Stimulated activated CD8-positive, alpha-beta memory T cell treated with anti-CD3 and anti-CD28 coated beads, Interleukin-12 subunit alpha, Interleukin-12 subunit beta, amount 100 ng/mL, for 1 hour (primary cell): ENCODE measurements at places on chromosomes 16 and 17.

DNA sequence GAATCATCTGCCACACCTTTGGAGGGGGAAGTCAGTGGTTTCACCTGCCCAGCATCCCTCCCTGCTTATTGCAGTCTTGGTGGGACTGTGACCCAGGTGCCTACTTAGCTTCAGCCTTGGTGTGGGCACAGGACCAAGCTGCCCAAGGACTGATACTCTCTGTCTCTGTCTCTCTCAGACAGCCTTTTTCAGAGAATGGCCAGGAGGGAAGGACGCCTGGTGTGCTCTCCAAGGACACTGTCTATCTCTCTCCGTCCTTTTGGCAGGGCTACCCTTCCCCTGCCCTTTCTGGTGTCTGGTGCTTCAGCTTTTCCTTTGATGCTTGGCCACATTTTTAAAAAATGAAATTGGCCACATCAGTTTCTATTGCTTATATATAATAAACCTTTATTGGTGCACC, 19.6 kb downstream of the PIK3R6 start:
- no peak for DNase-seq

- DNase-seq = no peak
Observed at GRCh38 chr16:57760357-57761160, 25.0 kb downstream of the KATNB1 start.

- DNase-seq = no peak
Observed at GRCh38 chr17:44786551-44787081, 27.8 kb downstream of the ADAM11 start.

DNA sequence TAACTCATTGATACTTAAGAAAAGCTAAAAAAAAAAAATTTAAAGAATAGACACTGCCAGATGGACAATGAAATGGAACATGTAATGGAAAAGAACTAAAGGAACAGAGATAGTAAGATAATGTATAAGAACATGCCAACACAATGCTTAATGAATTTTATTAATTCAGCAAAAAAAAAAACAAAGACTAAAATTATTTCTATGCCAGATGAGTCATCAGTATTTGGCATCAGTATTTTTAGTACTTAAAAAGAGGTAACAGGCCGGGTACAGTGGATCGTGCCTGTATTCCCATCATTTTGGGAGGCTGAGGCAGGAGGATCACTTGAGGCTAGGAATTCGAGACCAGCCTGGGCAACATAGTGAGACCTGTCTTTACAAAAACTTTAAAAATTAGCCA, 168.5 kb downstream of the CYB561 start:
- no peak for DNase-seq

GRCh38 chr16:3501783-3502400, 1.1 kb downstream of the CLUAP1 start:
- no peak for DNase-seq

DNA sequence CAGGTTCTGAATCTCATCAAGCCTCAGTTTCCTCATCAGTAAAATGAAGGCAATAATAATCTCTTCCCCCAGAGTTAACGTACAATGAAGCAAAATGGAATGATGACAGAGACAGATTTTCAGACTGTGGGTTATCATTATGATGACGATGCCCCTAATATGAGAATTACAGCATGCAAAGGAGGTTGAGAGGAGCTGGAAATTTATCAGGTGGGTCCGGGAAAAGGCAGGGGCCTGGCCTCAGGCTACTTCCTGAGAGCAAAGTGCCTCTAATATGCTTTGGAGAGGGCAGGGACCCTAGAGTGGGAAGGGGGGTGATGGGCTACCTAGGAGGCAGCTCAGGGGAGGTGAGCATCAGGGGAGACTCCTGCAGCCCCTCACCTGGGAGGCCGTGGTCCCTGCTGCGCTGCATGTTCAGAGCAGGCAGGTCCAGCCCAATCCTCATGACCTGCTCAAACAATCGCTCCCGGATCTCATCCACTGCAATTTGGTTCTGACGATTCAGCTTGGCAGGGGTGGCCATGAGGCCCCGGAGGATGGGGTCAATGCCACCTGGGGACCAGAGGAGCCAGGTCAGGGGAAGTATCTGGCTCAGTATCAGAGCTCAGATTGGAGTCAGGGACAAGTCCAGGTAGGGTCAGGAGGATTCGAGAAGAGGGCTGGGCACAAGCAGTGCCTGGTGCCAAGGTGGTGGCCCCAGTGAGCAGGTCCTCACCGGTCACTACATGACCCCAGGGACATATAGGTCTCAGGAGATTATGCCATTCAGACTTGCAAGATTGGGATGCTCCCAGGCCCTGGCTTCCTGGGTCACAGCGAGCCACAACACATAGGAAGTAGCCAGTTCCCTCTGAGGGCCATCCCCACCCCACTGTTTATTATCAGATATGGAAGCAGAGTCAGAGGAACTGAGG, 8.1 kb downstream of the MPO start:
- DNase-seq = no peak

- no peak for DNase-seq
Observed at GRCh38 chr17:20158580-20158979, 149.4 kb downstream of the SPECC1 start.

GRCh38 chr16:21642861-21643260, 9.5 kb downstream of the IGSF6 start:
- DNase-seq = no peak

DNA sequence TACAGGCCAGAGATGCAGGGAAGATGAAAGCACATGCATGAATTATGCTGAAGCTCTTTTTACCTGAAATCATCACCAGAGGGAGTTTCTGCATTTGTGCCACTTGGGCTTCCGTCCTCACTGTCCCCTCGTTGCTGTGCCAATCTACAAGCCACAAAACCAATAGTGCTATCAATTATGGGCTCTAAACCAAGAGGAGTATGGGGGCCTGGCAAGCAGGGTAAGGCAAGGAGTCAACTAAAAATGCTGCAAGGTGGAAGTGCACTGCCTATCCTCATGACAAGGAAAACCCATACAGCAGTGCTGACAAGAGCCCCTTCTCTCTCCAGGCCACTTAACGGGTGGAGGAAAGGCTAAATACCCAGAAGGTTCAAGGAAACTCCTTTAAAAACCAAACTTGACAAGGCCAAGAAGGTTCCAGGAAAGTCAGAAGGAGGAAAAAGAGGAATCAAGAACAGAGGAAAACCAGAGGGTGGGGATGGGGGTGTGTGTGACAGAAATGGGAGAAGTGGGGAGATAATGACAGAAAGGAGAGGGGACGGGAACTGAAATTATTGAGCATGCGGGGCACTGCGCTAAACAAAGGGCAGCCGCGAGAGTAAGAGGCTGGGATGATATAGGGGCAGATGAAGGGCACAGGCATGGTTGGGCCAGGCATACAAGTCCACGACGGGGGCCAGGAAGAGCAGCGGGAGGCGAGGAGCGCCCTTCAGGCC, 674 bp downstream of the C17orf75 start:
- DNase-seq = no peak

GRCh38 chr16:77850636-77851333, 62.4 kb downstream of the VAT1L start:
- no peak for DNase-seq

DNA sequence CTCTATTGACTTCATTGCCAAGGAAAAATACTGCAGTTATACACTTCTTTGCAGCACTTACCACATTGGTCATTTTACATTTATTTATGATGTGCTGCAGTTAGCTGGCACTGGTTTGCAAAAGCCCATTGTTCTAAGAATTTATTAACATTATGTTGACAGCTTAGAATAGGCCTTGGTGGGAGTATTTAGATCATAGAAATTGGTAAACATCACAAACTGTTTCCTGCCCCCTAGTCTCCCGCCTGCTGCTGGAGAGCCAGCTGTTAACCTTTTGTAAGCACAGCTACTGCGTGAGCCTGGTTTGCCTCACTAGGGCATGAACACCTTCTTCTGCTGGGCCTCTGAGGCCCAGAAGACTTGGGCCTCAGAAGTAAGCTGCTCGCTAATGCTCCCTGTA, 651.4 kb upstream of the GOT2 start:
- no peak for DNase-seq

GRCh38 chr16:48450367-48450766, 65.2 kb upstream of the SIAH1 start:
- DNase-seq = no peak

DNA sequence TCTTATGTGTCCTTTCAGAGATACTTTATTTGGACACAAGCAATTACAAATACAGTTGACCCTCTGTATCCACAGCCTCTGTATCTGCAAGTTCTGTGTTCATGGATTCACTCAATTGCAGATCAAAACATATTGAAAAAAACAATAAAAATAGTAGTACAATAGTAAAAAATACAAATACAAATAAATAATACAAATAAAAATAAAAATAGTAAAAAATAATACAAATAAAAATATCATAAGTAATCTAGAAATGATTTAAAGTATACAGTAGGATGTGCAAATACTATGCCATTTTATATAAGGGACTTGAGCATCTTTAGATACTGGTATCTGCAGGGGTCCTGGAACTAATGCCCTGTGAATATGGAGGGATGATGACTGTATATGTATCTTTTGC, 47.4 kb upstream of the WSB1 start:
- no peak for DNase-seq

GRCh38 chr17:64190472-64190871, 60.5 kb upstream of the ERN1 start:
- no peak for DNase-seq

DNA sequence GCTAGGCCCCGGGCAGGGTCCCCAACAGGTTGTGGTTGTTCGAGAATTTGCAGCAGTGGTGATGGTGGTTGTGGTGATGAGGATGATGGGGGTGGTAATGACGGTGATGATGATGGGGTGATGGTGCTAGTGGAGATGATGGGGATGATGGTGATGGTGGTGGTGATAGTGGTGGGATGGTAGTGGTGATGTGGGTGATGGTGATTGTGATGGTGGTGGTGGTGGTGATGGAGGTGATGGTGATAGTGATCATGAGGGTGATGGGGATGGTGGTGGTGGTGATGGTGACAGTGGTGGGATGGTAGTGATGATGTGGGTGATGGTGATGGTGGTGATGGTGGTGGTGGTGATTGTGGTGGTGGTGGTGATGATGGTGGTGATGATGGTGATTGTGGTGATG, 343.3 kb downstream of the SEC14L1 start:
- no peak for DNase-seq

GRCh38 chr17:50841949-50842354, 6.6 kb downstream of the WFIKKN2 start:
- no peak for DNase-seq

- no peak for DNase-seq
Observed at GRCh38 chr17:60361889-60362288, 30.0 kb downstream of the USP32 start.

DNA sequence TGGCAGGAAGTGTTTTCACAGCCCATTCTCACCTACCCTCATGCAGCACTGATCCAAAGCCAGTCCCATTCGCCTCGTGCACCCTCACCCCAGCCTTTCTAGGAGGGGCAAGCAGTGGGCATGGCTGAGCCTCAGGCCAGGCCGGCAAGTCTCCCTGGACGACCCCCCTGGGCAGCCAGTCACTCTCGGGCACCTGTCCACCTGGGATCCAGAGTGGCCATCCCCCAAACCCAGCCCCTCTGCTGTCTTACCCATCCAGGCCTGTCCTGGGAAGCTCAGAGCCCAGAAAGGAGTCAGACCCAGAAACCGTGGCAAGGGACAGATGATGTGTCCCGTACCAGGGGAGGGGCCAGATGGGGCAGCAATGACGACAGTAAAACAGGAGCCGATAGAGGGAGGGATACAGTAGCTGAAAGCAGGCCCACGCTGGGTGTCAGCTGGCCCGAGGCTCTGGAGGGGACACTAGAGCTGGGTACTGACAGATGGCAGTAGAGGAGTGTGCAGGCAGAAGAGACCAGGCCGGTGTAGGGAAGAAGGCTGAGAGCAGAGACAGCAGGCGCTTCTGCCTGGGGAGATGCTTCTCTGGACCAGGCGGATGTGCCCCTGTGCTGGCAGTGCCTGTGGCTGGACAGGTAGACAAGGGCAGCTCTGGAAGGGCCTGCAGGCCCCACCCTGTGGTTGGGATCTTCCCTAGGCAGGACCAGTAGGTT, 5.8 kb downstream of the CMTM3 start:
- DNase-seq = no peak

DNA sequence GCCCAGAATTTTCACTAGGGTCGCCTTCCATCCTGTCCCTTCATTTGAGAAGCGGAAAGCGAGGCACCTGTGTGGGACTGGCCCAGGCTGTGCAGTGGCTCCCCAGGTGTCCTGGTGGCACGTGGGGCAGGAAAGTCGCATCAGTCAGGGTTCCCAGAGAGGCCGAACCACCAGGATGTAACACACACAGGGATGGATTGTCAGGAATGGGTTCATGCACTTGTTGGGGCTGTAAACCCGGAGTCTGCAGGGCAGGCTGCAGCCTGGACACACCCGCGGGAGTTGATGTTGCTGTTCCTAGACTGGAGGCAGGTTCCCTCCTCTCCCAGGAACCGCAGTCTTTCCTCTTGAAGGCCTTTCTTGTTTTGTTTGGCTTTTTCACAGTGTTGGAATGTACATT, 30.7 kb upstream of the RPTOR start:
- no peak for DNase-seq

DNA sequence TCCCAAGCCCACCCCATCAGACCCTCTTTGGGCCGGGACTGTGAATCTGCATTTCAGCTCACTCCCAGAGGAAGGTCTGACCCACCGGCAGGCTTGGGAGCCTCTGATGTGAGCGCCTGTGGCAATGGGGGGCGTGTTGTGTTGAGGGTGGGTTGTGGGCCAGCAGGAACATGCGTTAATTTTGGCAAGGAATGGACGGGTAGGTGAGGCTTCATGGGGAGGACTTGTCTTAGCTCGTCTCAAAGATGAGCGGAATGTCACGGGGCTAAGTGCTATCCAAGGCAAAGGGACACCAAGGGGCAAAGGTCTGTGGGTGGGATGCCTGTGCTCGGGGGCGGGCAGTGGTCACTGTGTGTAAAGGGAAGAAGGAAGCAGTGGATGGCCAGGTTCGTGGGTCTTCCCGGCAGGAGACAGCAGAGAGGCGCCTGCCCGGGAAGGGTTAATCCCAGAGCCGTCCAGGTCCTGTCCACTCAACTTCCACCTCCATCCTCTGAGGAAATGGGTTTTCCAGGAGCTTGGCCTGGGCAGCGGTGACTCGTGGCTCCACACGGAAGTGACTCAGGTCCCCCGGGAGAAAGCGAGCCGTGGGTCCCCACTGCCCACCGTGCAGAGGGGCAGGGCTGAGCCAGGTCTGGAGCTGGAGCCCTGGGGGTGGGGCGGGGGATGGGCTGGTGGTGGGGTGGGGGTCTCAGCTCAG, 17.4 kb downstream of the ADGRG1 start:
- no peak for DNase-seq

DNA sequence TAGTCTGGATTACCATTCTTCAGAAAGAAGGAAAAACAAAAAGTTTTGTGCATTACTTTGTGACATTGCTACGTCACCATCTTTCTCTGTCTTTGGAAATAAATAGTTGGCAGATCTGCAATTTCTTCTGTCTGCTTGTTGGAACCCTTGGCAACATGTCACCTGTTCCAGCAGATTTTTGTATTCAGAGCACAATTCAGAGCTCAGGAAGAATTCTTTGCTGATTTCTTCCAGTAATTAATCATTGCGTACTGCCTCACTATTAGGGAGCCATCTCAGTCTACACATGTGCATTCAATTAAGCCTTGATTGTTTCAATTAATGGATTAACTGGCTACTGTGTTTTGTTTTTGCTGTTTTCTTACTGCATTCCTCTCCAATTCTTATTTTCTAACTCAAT, 467.2 kb downstream of the CDH8 start:
- no peak for DNase-seq

GRCh38 chr17:80146121-80147034, 550 bp downstream of the EIF4A3 start:
- no peak for DNase-seq

- no peak for DNase-seq
Observed at GRCh38 chr17:77246110-77247047, 105.6 kb downstream of the SEC14L1 start.

GRCh38 chr17:50053654-50053960, 2.3 kb upstream of the ITGA3 start:
- no peak for DNase-seq

- no peak for DNase-seq
Observed at GRCh38 chr17:46865100-46865499, 13.7 kb downstream of the WNT9B start.

- no peak for DNase-seq
Observed at GRCh38 chr17:45388604-45389325, 43.9 kb downstream of the ARHGAP27 start.
